NCI-H345 (cell line): ENCODE measurements at places on chromosomes 3 and 15.

DNA sequence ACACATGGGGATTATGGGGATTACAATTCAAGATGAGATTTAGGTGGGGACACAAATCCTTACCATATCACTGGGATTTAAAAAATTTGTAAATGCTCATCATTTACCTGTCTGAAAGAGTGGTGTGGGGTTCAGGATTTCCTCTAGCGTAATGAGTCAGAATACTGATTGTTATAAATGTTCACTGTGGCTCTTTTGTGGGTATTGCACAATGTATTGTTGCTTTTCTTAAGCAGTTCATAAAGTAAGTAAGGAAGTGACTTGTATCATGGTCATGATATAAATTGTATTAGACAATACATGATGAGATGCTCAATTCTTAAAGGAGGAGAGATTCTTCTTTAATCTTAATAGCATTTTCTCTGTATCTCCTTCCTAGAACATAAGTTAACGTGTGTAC, 262.1 kb downstream of the CNTN4 start:
- DNase-seq, result no peak

DNA sequence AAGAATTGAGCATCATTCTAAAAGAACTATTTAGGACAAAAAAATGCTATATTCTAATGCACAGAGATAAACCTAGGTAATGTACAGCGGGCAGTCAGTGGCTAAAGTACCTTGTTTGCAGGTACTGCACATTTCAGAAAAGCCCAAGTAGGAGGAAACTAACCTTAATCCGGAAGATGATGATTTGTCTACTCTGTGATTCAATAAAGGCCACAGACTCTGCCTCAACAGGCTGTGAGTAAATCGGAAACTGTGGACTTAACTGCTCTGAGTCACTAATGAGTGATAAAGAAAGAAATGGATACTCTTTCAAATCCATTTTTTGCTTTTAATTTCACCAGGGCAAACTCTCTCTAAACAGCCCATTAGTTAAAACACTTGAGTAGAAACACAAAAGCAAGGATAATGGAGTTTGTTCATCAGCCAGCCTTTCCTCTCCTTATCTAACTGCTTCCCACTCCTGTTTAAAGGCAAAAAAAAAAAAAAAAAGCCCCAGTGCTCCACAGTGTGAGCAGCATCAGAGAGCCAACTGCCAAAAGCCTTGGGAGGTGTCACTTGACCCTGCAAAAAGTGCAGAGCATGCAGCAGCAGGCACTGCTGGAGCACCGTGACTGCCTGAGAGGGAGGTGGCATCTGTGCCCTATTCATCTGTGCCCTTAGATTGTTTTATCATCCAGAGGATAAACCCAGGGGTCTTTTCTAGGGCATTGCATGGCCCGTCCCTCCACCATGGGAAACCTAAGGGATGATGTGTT, 187.7 kb downstream of the SATB1 start:
- DNase-seq, result peak; percentile 9

- no peak for DNase-seq
Observed at GRCh38 chr3:38000242-38000916, 9.8 kb downstream of the VILL start.

- no peak for DNase-seq
Observed at GRCh38 chr3:12253516-12254343, 35.1 kb upstream of the PPARG start.

GRCh38 chr3:129467932-129468331, 27.9 kb downstream of the IFT122 start:
- no peak for DNase-seq

- no peak for DNase-seq
Observed at GRCh38 chr15:95663156-95664100, 667.1 kb upstream of the NR2F2 start.

- DNase-seq, result no peak
Observed at GRCh38 chr3:143090486-143090885, 29.1 kb upstream of the CHST2 start.

- no peak for DNase-seq
Observed at GRCh38 chr3:156840826-156841689, 14.9 kb downstream of the LEKR1 start.

- DNase-seq, result no peak
Observed at GRCh38 chr3:16785465-16785864, 99.3 kb upstream of the PLCL2 start.

DNA sequence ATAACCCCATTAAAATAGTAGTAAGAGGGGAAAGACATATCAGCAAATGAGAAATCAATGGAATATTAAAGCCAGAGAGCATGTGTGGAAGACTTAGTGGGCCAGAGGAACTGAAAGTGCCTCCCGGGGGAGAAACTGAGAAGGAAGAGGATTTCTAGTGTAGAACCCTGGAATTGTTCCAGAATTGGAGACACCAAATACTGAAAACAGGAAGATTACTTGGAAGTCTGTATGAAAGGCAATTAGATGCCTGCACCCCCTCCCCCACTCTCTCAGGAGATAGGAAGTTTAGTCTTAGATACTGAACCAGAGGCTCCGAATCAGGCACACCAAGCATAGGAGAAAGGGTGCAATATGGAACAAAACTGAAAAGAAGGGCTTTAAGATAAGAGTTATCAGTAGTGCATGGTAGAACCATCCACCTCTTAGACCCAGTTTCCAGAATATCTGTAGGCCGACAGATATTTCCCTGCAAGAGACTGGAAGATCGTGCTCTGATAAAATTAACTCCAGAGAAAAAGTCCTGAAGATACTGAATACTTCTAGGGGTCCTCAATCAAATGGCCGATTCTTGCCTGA, 32.4 kb downstream of the KLHL18 start:
- no peak for DNase-seq

GRCh38 chr3:195035345-195036202, 235.4 kb downstream of the XXYLT1 start:
- DNase-seq, result no peak

- DNase-seq, result no peak
Observed at GRCh38 chr3:78703944-78704343, 1063.9 kb downstream of the ROBO1 start.

GRCh38 chr15:70488002-70488605, 275.3 kb downstream of the UACA start:
- DNase-seq, result peak; percentile 54

- no peak for DNase-seq
Observed at GRCh38 chr3:10391391-10391790, 70.5 kb upstream of the SEC13 start.

DNA sequence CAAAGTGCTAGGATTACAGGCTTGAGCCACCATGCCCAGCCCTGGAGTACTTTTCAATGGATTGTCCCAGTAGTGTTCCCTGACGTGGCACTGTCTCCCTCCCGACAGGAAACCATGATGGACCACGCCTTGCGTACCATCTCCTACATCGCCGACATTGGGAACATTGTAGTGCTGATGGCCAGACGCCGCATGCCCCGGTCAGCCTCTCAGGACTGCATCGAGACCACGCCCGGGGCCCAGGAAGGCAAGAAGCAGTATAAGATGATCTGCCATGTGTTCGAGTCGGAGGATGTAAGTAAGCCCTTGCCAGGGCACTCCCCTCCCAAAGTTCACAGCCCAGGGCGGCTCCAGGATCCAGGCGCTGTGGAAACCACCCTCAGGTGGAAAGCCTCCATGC, 168.1 kb downstream of the NSMCE3 start:
- DNase-seq, result no peak

DNA sequence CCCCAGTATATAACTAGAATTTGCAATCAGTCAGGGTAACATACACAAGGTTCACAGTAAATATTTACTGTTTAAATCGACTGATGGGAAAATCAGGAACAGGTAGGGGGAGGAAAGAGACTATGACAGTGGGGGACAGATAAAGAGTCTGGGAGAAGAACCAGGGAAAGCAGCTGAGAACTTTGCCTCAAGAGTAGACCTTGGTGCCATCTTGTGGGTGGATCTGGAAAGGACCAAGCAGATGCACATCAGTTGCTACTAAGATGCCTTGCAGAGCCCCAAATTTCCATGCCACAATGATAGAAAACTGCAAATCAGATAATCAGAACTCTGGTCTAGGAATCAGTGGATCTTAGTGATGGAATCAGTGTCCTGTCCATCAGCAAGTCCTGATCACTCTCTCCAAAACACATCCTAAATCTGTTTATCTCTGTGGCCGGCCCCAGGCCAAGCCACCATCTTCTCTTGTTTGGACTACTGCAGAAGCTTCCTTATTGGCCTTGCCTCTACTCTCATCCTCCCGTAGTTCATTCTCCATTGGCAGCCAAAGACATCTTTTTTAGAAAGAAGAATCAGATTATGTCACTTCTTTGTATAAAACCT, 62.7 kb downstream of the PDE8A start:
- DNase-seq, result peak; percentile 29

DNA sequence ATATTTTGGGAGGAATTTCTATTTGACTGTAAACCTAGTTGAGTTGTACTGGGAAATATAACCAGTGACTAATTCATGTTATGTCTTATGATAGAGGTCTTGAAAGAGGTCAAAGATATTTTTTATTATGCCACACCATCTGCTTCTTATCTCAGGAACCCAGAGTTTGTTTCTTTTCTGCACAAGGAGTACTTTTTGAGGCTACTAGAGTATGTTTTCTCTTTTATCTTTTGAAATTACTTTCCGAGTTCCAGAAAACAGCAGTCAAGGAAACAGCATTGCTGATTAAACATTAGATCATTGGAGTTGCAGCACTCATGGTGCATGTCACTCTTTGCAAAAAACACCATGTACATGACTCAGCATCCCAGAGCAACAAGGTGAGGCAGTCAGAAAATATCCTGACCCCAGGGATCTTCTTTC, 645.8 kb upstream of the NR2F2 start:
- no peak for DNase-seq

DNA sequence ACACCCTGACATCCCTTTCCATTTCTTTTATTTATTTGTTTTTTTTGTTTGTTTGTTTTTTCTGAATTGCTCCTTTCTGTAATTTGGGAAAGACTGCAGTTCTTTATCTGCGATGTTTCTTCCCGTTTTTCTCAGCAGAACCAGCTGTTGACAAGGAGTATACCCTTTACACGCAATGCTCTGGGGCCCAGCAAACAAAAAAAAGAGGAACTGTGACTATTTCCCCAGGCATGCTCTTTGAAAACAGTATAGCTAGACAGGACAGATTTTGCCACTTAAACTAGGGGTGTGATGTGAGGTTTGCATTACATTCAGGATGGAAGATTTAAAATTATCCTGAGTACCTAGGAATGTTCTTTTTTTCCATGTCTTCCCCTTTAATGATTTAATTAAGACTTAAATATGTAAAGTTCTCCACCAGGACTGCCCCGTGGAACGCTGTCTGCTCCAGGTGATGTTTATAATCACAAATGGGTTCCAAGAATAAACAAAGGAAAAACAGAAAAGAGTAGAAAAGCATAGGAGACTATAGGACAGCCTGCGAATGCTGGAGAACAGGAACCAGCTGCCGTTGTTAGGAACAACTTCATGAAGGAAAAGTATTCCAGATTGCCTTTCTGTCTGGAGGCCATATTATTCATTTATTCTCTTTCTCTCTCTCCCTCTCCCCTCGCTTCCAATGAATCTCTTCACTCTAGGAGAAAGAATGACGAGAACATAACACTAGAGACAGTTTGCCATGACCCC, 43.3 kb downstream of the TGFBR2 start:
- DNase-seq, result no peak

GRCh38 chr15:72227192-72227586, 3.8 kb downstream of the PKM start:
- DNase-seq, result no peak

DNA sequence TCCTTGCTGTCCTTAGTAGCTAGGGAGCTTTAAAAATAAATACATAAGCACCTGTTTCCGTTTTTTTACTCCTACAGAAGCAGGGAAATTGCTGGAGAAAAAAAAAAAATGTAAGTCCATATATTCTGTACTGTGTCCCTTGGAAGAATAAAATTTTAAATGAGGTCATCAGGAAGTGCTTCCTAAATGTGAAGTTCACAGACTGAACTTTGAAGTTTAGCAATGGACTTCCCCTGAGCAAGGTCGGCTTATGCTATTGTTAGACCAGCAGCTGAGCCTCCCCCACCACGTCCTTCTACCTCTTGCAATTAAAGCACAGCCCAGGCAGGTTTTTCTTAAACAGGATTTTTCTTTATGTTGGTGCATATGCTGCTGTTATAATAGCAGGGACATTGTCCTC, 26.3 kb downstream of the LIPC start:
- DNase-seq, result no peak

DNA sequence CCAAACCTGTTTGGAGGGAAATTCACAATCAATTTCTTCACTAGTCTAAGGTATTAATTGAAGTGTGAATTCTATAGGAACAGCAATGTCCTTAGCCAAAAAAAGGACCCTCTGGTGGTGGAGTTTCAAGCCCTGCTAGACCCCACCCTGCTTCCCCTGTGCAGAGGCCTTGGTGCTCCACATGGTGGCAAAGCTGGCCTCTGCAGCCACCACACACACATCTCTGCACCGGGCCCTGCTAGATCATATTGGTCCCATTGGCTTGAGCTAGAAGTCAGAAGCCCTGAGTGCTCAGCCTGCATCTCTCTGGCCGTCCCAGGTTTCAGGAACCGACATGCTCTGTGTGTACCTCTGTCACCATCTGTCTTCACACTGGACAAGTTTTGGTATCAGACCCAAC, 220.9 kb upstream of the TRIM42 start:
- DNase-seq, result no peak

- DNase-seq, result no peak
Observed at GRCh38 chr3:192841428-192841827, 76.2 kb downstream of the MB21D2 start.

DNA sequence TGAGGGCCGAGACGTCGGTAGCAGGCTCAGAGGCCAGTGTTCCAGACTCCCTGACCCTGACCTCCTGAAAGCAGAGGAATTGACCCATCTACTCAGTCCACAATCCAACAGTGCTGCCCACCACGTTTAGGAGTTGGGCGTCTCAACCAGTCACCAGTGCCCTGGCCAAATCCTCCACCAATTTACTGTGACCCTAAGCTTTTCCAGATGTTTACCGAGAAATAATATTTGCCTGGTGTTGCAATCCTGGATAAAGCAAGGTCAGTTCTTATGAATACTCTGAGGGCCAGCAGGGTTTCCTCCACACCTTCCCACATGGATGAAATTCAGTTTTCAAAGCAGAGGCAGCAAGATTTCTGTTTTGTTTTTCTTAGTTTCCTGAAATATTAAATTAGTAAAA, 7.5 kb upstream of the APOD start:
- DNase-seq, result no peak

GRCh38 chr3:8239095-8239494, 262.5 kb upstream of the LMCD1 start:
- DNase-seq, result no peak

DNA sequence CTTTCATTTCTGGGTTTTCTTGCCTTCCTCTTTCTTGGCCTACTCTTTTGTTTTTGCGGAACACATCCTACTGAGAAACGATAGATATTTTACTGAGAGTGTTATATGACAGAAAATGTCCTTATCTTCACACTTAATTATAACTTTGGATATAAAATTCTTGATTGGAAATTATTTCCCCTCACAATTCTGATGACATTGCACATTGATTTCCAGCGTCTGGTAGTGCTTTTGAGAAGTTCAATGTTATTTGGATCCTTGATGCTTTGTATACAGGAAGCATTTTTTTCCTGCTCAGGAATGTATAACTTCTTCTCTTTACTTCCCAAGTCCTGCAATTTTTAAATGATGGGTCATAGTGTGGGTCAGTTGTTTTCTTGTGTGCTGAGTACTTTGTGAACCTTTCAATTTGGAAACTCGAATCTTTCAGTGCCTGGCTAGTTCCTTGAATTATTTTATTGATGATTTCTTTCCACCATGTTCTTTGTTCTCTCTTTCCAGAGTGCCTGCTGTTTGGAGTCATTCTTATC, 183.9 kb downstream of the PDCD6IP start:
- no peak for DNase-seq

- no peak for DNase-seq
Observed at GRCh38 chr3:161510510-161511260, 14.1 kb downstream of the OTOL1 start.
